Midbrain (tissue), 1 donor: ENCODE measurements at places on chromosomes 7 and 10.
A peak's percentile ranks its signal among the peaks of the same experiment; 100 is the strongest.

- peak; percentile 74 for DNase-seq
These were observed 16.8 kb upstream of the ABCB5 start for GRCh38 chr7:20598459-20599309.

GRCh38 chr7:50557099-50557498 is 8.1 kb downstream of the DDC start:
- no peak for DNase-seq

GRCh38 chr10:96283756-96284155 is 12.4 kb upstream of the BLNK start:
- DNase-seq, result no peak

- no peak for DNase-seq
These were observed 24.2 kb upstream of the MGMT start for GRCh38 chr10:129442866-129443265.

- no peak for DNase-seq
These were observed 181.0 kb downstream of the GATA3 start for GRCh38 chr10:8235253-8236027.

DNA sequence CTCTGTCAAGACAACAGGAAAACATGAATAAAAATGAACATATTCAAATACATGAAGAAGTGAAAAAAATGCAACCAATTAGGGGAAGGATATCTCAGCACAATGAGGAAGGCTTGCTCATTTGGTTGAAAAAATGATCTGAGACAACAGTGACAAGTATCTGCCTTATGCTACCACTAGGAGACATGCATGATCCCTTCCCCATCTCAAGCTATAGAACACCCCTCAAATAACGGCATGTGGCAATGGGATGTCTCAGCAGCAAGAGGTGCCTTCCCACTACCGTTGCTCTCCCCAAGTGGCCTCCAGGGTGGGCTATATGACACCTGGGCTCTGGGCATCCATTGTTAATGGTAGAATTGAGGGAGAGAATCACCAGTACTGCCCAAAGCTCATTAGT is 98.1 kb upstream of the RSU1 start:
- no peak for DNase-seq

GRCh38 chr10:16780338-16780880 is 36.8 kb downstream of the RSU1 start:
- no peak for DNase-seq

- no peak for DNase-seq
These were observed 19.7 kb upstream of the VPS37D start for GRCh38 chr7:73647725-73648592.

DNA sequence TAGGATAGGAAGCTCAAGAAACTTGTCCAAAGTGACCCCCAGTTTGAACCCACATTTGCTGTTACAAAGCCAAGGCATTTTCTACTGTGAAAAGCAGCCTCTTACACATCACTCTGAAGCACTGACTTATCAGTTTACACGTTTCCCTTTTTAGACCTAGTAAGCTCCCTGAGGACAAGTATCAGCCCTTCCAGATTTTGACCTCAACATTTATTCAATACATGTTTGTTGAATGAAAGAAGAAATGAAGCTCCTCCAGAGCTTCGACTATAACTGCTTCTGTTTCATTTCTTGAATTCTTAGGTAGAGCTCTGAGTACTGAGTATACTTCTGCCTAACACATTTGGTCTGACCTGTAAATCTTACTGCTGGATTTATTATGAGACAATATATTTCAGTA is 2.7 kb downstream of the WASL start:
- no peak for DNase-seq

GRCh38 chr7:3455806-3456595 is 154.9 kb downstream of the SDK1 start:
- DNase-seq, result no peak

- DNase-seq, result peak; percentile 43
These were observed 965 bp downstream of the ZCCHC24 start for GRCh38 chr10:79444199-79445119.
